ENCODE measurements at places on chromosomes 12 and 14. TPM values are rescaled to one million over a fixed set of nuclear protein-coding genes. Genes with fewer than 3 reads are reported as not detected.

The PDZRN4 gene
- total RNA-seq = 12.5 TPM

The SDSL gene
- total RNA-seq = 9.0 TPM

The ADAMTS20 gene
- total RNA-seq = not detected

The AMN gene
- total RNA-seq = 2.4 TPM

The GYS2 gene
- not detected for total RNA-seq

The CELA1 gene
- total RNA-seq = not detected

The FGF6 gene
- not detected for total RNA-seq
